ENCODE measurements at places on chromosomes 6 and 20.

GRCh38 chr6:110341663-110342596 lies 16.2 kb downstream of the METTL24 start:
- DNase-seq, result no peak

GRCh38 chr6:19788686-19789085 lies 48.5 kb upstream of the ID4 start:
- DNase-seq, result no peak

DNA sequence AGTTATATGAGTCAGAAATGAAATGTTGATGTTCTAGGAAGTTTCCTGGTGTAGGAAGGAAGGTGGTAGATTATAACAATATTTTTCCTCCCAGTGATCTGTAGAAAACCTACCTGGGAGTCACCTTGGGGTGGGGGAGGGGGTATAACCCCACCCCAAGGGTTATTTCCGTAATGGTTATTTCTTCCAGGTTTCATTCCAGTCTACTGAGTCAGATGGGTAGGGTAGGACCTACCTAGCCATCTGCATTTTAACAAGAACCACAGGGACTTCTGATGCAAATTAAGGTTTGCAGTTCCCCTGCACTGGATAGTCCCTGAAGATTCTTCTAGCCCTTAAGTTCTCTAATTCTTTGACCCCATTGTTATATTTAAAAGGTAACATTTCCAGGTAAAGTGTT lies 88.9 kb downstream of the ARMC2 start:
- DNase-seq, result no peak

DNA sequence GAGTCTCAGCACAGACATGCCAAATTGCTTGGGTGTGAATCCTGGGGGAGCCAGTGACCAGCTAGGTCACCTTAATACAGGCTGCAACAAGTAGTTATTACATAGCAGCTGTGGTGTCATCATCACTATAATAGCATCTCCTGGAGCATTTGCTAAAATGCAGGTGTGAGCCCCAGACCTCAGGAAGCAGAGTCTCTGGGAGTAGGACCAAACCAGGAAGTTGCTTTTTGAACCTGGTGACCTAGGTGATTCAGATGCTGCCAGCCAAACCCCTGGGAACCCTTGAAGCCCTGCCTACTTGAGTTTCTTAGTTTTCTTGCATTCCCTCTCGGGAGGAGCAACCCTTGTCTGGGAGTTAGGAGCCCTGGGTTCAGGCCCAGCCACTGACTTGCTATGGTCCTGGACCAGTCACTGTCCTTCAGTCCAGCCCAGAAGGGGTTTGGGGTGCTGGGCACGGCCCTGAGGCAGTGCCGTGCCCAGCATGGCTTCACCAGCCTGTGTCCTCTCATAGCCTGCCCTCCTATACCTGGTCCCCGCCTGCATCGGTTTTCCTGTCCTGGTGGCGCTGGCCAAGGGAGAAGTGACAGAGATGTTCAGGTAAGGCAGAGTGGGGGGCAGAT lies 39.3 kb upstream of the ID1 start:
- DNase-seq, result no peak

- DNase-seq, result no peak
These were observed 31.6 kb downstream of the SLC2A4RG start for GRCh38 chr20:63771046-63771707.

DNA sequence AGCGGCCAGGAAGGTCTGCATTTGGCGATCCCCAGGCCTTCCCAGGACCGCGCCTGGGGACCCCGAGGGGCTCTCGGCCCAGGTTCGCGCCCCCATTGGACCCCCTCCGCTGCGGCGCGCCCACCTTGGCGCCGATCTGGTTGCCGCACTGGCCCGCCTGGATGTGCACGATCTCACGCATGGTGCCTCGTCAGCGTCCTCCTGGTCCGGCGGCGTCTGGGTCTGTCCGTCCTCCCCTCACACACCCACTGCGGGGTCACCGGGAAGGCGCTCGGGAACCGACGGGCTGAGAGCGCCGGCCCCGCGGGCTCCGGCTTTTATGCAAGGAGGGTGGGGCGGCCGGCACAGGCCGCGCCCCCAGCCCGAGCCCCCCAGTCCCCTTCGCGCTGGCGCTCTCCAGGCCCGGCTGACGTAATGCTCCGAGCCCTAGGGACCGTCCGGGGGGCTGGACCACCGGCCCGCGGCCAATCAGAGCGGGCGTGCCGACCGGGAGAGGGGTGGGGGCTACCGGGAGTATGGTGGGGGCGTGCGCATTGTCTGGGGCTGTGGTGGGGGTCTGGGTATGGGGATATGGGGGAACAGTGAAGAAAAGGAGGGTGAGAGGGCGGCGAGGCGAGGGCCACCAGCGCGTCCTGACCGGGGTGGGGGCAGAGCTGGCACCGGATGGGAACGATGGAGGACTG lies at the start of gene TUBB2B:
Gene TUBB2B, minus strand, starts transcription at position 291 of the 683 bp plus-strand sequence. Its CDS starts 110 bp downstream, at position 181.
- DNase-seq, result no peak

- no peak for DNase-seq
These were observed 197.7 kb downstream of the CD109 start for GRCh38 chr6:73893696-73894095.

- DNase-seq, result no peak
These were observed 19.1 kb downstream of the DOK5 start for GRCh38 chr20:54494303-54495006.

DNA sequence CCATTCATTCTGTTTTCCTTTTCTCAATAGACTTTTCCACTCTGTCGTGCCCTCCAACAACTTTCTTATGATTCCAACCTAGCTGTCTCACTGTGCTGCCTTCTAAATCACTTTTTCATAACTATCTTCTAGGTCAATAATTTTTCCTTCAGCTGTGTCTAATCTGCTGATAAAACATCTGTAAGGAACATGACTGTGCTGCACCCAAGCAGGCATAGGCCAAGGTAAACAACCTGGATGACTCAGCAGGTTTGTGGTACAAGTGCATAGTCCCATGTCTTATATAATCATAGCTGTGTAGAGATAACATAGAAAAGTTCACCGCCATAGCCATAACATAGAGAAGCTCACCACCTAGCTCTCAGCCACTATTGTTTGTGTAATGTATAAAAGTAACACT lies 332.3 kb downstream of the PLCB1 start:
- no peak for DNase-seq

GRCh38 chr6:21079468-21080048 lies 514.0 kb upstream of the SOX4 start:
- DNase-seq, result no peak
